Colonic mucosa (tissue), 4 donors: ENCODE measurements at places on chromosomes 11 and 22.

DNA sequence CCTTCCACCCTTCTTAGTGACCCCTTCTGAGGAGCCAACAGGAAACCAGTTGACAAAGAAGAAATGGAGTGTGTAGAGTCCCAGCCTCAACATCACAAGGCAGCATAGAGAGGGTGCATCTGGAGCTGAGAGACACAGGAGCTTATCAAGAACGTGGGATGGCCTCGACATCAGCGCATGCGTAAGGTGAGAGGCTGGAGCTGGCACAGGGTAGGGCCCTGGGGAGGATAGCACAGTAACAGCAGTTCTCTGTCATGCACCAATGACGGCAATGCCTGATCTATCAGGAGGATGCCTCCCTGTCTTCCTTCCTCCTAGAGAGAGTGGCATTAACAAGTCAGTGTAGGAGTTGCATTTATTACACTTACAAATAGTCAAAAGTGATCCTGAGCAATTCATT is 426.1 kb downstream of the NTM start:
- DNase-seq: no peak

DNA sequence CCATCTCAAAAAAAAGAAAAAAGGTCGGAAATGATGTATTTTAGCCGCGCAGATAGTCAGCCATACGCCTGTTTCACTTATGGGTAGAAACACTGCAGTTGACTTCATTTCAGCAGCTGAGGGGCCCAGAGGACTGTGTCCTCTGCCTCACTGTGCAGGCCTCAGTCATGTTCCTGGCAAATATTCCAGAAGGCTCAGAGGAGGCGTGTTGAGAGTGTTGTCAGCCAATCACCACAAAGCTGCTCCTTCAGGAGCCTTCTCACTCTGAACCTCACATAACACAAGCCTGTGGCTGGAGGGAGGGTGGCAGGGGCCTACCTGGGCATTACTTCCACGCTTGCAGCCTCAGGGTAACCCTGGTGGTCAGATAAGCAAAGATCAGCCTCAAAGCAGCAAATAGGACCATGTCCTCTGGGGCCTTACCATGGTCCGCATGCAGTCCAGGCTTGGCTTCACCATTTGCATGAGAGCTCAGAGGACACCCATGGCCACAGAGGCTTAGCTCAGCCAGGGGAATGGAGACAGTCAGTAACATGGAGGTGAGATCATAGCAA is 17.3 kb upstream of the TREH start:
- DNase-seq: no peak

- no peak for DNase-seq
Measured at GRCh38 chr11:86495351-86495750, 120.7 kb downstream of the CCDC81 start.

DNA sequence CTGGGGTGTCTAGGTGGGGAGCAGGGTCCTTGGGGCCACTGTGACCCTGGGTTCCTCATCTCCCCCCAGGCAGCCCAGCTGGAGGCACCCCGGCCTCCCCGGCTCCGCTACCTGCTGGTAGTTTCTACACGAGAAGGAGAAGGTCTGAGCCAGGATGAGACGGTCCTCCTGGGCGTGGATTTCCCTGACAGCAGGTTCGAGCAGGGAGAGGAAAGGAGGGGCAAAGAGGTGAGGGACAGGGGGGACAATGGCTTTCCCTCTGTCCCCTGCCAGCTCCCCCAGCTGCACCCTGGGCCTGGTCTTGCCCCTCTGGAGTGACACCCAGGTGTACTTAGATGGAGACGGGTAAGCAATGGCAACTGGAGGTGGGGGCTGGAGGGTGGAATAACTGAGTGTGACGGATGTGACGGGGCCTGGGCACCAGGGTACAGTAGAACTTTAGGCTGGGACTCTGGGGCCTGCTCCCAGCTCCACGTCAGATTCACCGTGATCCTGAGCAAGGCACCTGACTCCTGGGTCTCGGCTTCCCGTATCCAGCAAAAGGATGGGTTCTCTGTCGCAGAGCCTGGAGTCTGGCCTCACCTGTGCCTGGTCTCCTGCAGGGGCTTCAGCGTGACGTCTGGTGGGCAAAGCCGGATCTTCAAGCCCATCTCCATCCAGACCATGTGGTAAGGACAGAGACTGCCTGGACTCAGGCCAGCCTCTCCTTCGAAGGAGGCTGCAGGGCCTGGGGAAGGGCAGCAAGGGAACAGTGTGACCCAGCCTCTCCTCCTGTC is 3.6 kb downstream of the SSH3 start:
- DNase-seq: no peak

- no peak for DNase-seq
Measured at GRCh38 chr11:131766637-131767036, 396.2 kb downstream of the NTM start.

DNA sequence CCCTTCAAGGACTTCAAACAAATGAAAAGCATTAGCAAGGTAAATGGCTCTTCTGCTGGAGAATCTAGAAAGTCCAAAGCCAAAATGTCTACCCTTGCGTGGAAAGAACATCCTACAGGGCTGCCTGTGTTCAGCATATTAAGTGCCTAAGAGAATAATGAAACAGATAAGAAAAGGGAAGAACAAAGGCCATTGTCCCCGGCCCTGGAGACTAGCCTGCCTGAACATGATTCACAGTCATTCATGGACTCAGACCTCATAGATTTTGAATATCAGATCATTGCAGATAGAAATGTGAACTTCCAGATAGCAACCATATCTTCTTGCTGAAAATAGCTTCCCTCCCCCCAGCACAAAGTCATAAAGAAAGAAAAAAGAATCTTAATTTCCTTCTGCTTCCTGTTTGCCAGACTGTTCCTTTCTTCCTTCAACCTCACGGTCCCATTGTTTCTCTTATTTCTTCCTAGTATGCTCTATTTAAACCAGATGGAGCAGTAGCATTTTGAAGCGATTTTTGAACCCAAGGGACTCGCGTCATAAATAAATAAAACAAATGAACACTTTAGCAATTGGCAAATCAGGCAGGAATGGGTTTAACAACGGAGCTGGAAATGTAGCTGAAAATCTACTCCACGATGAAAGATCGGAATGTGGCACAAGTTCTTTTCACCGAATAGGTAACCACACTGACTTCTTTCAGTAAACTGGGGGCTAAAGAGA is 408.2 kb upstream of the CCDC90B start:
- DNase-seq: no peak
